ENCODE measurements at places on chromosomes 6 and 20.

DNA sequence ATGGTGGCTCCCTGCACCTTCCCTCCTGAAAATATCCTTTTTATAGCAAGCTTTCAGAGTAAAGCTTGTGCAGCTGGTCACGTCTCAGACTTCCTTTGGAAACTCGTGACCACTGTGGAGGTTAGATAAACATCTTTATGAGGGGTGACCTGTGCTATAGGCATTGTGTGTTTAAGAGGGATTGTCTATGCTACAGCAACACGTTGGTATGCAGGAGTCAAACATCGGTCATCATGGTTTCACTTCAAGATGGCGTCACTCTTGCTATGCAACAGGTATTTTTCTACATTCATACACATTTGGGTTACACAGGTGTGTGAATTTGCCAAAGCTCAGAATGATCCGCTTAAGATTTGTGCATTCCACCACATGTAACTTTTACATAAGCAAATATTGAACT, 14.6 kb upstream of the BLCAP start:
- no peak for DNase-seq

DNA sequence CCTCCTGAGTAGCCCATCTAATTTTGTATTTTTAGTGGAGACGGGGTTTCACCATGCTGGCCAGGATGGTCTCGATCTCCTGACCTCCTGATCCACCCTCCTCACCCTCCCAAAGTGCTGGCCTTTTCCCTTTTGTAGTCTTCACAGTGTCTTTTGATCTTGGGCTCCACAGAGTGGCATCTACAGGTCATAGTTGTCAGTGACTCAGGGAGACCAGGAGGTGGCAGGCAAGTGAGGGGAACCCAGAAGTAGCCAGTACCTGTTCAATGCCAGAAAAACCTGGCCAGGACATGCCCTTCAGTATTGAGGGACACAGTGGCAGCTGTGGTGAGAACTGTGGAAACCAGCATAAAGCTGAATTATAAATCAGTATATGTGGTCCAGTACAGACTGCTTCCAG, 19.6 kb downstream of the RPP21 start:
- no peak for DNase-seq

DNA sequence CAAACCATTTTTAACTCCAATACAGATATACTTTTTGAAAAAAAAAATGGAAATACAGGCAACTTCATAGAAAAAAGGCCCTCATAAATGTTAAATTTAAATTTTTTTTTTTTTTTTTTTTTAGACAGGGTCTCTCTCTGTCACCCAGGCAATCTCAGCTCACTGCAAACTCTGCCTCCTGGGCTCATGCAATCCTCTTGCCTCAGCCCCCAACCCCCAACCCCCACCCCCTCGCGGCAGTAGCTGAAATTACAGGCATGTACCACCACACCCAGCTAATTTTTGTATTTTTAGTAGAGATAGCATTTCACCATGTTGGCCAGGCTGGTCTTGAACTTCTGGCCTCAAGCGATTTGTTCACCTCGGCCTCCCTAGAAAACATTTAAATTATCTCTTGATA, 12.8 kb upstream of the ULBP3 start:
- no peak for DNase-seq

DNA sequence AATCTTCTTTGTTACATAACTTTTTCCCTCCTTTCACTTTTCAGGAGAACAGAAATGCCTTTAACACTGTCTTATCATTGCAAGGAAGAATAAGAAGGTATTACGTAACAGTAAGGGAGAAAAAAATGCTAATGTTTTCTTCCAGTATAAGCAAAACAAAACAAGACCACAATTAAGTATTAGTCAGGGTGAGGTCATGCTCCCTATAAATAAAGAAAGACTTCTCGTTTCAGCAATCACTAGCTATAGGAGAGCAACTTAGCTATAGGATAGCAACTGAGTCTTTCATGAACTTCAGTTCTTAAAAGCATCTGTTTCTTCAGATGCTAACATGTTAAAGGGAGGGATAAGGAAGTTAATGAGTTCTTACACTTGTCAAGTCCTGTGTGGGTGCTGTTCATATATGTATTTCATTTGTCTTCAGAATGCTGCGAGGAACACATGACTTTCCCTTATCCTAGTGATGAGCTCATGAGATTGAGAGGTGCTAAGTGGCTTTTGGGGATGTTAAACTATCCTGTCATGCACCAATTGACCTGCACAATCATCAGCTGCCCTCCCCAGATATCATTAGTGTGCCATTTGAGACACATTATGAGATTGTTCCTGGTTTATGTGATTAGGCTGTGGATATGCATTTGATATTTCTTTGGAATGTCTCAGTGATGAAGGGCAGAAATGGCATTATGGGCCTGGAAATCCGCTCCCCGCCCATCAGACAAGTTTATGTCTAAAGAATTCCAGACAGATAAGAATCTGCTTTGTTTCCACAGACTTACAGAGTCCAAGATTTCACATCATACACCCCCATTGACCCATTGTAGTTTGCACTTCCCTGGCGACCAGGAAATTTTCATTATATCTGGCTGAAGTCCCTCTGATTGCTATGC, 37.5 kb downstream of the LAMA4 start:
- DNase-seq = no peak

GRCh38 chr6:169575365-169575764, 126.5 kb downstream of the WDR27 start:
- DNase-seq = no peak

DNA sequence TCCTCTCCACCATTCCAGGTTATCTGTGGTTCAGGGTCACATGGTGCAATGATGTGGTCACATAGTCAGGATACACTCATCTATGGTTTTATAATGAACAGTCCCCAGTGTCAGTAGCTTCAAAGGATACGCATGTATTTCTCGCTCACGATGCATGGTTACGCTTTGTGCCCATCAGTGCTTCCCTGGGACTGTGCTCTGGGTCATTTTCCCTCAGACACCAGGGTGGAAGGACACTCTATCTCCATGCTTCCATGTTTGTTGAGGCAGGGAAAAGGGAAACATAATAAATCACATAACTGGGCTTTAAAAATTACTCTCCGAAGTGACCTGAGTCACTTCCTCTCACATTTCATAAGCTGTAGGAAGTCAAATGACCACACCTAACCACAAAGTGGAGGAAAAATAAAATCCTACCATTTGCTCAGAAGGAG, 394.8 kb upstream of the NOX3 start:
- no peak for DNase-seq

- no peak for DNase-seq
Observed at GRCh38 chr20:17857639-17858449, 110.8 kb downstream of the SNX5 start.

- peak; percentile 93 for DNase-seq
Observed at GRCh38 chr6:146543940-146544615, 445 bp downstream of the RAB32 start.

DNA sequence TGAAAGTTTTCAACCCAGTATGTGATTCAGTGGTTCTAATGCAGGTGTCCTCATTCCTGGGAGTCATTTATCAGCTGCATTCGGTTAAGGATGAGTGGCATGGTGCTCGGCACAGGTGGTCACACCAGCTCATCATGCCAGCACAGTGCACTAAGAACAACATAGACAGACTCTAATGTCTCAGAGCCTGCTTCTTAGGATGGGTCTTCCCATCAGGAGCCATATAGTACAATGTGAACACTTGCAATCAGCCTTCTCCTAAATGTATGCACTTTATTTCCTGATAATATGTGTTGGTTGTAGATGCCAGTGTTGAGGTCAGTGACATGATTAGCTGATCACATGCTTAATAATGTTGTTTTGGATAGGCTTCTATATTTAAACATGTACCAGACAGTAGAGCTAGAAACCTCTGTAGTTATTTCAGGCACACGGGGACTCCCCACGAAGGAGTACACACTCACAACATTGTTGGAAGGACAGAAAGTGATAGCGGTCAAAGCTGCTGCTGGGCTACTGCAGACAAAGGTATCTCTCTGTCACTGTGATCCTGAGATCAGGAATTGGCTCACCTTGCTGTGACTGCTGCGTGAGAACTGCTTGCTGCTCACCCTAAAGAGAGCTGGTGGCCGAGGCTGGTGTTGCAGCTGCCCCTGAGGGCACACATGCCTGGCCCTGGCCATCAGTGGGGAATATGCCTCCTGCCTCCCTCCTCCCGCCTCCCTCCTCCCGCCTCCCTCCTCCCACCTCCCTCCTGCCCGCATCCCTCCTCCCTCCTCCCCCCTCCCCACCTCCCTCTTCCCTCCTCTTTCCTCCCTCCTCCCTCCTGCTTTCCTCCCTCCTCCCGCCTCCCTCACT, 195.4 kb downstream of the SMOC2 start:
- no peak for DNase-seq

GRCh38 chr6:116108836-116109235, 8.2 kb downstream of the NT5DC1 start:
- DNase-seq = no peak

DNA sequence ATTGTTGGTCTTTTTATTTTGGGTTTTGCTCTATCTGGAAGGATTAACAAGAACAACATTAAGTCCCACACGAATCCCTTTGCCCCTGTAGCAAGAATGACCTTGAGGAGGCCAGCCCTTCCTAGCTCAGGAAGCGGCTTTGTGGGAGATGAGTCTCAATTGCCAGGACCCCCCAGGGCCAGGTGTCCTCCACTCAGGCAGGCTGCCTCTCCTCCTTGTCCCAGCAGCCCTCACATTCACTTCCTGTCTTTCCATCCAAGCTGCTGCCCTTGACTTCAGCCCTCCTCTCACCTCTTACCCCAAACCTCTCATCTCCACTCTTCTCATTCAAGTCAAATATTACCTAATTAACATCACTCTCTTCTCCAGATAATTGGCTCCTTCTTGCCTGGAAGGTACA, 22.6 kb upstream of the SYNDIG1 start:
- no peak for DNase-seq

- no peak for DNase-seq
Observed at GRCh38 chr20:33343521-33343920, 57.8 kb downstream of the CDK5RAP1 start.

DNA sequence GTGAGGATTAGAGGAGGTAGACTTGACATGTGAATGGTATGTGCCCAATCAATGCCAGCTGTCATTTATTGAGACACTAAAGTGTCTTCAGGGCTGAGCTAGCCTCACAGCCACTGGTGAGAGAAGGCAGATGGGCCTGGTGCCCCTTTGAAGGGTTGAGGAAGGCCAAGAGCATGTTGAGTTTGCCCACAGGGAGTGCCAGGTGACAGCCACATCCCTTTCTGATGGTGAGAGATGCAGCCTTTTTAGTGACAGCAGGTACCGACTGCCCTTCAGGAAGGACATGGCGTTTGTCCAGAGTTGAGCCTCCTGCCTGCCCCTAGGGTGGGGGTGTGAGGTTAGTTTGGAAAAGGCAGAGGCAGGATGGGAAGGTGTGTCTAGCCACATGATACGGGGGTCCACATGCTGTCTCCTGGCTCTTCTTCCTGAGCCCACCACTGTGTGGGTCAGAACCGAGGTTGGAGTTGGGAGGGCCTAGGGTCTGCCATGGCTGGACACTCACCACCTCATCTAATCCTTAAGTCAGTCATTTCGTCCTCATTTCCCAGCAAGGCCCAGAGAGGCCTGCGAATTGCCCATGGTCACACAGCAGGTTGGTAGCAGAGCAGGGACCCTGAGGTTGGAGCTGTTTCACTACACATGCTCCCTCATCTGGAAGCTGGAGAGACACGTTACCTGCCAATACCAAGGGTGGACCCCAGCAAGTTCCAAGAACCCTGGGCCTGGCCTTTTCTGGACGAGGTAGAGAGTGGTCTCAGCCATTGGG, 32.5 kb downstream of the SPDEF start:
- DNase-seq = no peak

DNA sequence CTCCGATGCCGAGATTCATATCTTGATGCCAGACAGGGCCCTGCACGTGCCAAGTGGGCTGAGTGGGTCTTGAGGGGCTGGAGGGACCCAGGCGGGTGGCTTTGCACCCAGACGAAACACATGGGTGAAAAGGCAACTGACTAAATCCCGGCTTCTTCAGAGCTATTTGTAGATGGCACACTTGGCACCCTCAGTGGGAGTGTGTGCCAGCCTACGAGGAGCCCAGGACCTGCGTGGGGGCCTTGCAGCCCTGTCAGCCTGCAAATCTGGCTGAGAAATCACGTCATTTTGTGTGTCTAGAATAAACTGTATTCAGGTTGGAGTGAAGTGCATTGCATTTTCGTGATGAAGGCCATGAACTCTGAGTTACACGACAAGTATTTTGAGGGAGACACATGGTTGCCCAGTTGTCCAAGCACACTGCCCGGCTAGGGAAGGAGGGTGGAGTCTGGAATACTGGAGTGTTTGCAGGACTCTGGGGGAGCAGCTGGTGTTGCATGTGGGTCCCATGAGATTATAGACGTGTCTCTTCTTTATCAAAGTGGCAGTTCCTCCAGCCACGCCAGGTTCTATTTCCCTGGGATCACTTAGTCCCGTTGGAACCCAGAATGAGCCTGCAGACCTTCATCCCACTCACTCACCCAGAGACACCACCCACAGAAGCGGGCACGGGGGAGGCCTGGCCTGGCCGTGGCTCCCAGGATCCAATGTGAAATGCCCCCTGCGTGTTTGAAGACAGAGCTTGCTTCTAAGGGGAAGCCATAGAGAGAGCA, 60.2 kb downstream of the DLL1 start:
- DNase-seq = no peak

- no peak for DNase-seq
Observed at GRCh38 chr6:125662296-125662695, 87.1 kb upstream of the HEY2 start.

DNA sequence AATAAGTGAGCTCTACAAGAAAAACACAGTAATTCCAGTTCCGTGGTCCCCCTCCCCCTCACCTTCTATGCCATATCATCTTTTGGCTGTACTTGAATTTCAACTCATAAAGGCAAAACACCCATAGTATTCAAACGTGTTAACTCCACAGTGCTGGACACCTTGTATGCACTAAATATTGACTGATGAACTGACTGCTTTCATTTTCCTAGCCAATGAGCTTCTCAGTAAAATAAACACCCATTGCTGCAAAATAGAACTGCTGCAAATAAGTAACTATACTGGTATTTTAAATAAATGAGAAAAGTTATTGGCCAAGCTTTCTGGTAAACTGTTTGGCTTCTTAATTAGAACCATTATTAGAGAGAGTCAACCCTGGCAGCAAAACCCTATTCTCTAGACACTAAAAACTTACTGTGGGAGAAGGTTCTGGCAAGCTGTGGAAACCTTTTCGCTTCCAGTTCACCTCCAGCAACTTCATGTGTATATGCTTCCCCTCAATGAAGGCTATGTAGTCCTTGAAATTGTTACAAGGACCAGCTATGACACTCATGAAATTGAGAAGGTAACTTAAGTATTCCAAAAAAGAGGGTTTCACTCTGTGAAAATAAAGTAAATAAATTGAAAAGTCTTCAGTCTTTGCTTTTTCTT, 86.0 kb downstream of the MBOAT1 start:
- DNase-seq = no peak

DNA sequence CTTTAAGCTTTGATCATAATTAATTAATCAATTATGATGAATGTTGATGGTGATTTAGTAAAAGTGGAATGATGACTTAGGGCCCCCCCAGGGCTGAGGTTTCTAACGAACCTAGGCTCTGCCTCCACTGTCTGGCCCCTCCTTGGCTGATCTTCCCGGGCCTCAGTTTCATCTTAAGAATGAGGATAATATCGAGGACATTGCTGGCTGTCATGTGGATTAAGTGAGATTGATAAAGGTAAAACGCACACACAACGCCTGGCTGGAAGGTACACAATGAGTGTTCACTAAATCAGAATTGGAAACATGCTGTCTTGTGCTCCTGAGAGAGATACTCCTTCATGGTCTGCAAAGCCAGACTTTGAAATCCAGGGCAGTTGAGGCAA, 5.3 kb upstream of the SULF2 start:
- DNase-seq = no peak
